ENCODE measurements at places on chromosomes 16 and 17.

DNA sequence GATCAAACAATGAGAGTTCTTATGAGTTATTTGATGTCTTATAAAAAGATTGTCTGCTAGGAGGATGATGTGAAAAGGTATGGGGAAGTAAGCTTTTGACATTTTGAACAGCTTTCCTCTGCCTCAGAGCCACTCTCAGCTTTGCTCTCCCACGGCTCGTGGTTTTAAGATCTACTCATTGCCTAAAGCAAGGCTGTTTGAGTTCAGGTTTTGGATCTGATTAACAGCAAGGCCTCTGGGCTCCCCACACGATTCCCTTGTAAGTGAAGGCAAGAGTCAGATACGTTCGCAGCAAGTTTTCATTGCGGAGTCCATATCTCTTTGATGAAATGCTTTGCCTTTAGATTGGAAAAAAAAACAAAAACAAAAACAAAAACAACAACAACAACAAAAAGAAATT is 515.0 kb upstream of the SALL1 start:
- no peak for DNase-seq

DNA sequence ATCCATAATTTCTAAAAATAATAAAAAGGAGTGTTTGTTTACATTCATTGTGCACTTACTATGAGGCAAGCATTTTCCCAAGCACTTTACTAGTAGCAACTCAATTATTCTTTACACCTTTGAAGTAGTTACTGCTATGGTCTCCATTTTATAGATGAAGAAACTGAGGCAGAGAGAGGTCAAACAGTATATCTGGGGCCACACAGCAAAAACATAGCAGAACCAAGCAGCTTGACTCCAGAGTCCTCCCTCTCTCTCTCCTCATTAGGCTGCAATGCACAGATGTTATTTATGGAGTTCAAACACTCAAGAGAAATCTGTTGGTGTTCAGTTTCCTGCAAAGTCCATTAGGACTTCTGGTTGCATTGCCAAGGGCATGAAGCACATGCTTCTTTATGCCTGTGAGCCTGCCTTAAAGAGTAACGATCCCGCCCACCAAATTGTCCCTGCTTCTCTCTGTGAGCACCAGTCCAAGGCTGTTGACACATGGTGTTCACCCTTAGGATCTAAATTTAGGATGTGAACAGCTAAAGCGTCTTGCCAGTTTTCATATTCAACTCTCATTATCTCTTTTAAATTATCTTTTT is 44.0 kb downstream of the GPRC5B start:
- peak; percentile 86 for DNase-seq

GRCh38 chr16:81696961-81697615 is 82.0 kb upstream of the PLCG2 start:
- DNase-seq = no peak

DNA sequence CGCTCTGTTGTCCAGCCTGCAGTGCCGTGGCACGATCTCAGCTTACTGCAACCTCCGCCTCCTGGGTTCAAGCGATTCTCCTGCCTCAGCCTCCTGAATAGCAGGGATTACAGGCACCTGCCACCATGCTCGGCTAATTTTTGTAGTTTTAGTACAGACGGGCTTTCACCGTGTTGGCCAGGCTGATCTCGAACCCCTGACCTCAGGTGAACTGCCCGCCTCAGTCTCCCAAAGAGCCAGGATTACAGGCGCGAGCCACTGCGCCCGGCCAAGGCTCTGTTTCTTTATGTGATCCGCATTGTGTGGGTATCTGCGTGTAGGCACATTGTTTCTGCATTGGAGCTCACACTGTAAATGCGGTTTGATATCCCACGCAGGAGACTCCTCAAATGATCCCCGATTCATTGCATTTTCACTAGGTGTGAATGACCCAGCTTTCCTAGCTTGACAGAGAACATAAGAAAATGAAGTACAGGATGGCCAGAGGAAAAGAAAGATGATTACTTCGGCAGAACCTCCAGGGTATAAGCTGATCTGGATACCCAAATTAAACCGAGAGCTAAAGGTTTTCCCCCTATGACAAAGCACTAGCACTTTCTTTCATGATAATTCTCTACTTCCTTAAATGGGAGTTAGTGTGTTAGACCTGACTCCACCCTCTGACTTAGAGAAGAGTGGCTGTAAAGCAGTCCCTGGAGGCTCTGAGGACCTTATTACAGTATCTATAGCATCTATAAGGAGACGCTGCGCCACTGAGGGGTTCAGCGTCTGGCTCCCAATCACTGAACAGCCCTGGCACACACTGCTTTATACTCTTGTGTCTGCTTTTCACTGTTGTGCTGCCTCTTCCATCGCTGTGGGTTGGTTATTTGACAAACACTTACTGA is 17.3 kb downstream of the COTL1 start:
- DNase-seq = no peak

DNA sequence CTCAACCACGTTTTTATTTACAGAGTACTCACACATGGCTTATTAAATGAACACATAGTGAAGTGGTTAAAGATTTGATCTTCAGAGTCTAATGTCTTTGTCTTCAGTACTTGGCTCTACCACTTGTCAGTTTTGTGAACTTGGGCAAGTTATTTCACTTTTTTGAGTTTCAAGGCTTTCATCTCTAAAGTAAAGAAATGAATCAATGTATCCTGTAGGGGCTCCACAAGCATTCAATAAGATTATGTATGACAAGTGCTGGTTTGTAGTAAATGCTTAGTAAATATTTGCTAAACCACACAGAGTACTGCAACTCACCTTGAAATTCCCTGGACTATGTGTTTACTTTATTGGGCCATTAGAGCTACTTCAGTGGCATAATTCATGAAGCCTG is 446.0 kb upstream of the GOT2 start:
- DNase-seq = no peak

DNA sequence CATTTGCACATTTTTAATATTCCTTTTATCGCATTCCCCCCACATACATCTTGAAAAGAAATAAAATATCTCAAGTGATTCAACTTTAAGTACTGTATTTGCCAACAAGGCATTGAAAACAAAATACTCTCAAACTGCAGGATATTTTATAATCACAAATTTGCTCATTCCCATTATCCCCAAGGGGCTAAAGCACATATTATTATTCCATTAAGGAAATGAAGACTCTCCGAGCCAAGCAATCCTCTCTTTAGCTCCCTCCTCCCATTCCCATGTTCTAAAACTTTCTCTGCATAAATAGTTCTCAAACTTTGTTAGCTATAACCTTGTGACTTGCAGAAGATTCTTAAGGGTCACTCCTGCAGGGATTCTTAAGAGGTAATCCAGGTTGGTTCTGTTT is 436.8 kb downstream of the KCNJ2 start:
- no peak for DNase-seq

- peak; percentile 59 for DNase-seq
These were observed at the start of gene YBX2 for GRCh38 chr17:7294614-7295153. TSS of gene YBX2 (minus strand) at chr17:7294639. CDS start at chr17:7294500, 139 bp downstream.

DNA sequence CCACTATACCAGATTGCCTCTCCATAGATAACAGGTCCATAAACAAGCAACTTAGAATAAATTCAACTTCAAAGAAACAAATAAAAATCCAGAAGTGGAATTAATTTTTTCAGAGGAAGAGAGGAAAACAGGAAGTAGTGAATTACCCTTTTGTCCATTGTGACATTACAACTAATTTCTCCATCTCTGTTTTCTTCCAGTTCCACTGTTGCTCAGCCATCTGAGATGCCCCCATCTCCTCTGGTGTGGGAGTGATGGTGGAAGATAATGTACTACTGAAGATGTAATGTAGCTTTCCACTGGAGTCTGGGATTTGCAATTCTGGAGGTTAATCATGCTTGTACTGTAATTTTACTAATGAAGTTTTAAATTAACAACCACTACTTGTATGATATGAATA is 124.6 kb upstream of the TMEM97 start:
- DNase-seq = no peak

DNA sequence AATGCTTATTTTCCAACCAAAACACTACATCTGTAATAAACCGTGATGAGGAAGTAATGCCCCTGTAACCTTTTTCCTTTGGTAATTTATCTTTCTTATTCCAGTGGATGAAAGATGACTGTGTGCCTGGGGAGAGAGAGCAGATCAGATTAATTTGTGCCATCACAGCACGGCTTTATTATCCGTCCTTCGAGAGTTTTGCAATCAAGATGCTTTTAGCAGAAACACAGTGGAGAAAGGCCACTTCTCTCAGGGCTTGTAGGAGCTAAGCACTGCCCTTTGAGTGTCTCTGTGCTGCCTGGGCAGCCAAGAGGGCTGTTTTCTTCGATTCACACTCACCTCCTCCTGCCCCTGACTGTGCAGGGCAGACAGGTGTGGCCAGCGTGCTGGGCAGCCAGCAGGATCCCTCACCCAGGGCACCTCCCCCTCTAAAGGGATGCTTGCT is 190.2 kb downstream of the PRKCA start:
- DNase-seq = no peak

- no peak for DNase-seq
These were observed 85.1 kb downstream of the SLC39A11 start for GRCh38 chr17:73007407-73007806.
